ENCODE measurements at places on chromosomes 3 and 15. TPM values are rescaled to one million over a fixed set of nuclear protein-coding genes. Genes with fewer than 3 reads are reported as not detected.

The PLCB2 gene
- 18.0 TPM for polyA plus RNA-seq

The PLXNA1 gene
- polyA plus RNA-seq: 0.17 TPM

The AHSG gene
- not detected for polyA plus RNA-seq

The MEGF11 gene
- not detected for polyA plus RNA-seq

The GPR149 gene
- not detected for polyA plus RNA-seq

DNA sequence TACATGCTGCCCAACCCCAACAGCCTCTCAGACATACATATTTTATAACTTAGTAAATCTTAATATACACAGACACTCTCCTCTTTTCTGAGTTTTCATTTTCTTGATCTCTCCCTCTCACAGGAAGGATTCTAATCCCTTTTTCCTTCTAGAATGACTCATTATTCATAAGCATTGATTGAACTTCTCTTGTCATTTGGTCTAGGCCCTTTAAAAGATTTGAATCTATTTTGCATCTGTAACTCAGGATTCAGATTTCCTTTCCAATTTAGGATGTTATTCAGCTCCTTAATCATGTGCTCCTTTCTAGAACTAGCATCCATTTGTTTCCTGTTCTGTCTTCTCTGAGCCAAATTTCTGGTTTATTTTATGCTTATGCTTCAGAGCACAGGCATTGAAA, 624.5 kb upstream of the SGO1 start:
- DNase-seq: no peak

DNA sequence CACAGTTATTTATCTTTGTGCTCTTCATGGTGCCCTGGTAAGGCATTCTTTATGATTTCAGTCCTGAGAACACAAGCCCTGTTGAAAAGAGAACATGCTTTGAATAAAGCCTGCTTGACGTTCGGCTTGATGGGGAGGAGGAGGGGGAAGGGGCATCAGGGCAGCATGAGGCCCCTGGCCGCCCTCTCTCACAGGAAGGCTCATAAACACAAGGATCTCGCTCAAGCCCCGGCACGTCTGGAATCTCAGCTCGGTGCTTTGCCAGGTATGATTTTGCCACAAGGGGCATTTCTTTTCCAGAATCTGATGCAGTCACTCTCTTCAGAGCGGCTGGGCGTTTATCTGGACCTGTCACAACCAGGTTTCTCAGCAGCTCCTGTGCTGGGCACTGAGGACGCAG, 129.4 kb downstream of the DNAJB8 start:
- DNase-seq: no peak

- no peak for DNase-seq
These were observed 18.5 kb downstream of the LIMD1 start for GRCh38 chr3:45612918-45613602.

- no peak for DNase-seq
These were observed 110.8 kb downstream of the TNIK start for GRCh38 chr3:171349392-171349791.

DNA sequence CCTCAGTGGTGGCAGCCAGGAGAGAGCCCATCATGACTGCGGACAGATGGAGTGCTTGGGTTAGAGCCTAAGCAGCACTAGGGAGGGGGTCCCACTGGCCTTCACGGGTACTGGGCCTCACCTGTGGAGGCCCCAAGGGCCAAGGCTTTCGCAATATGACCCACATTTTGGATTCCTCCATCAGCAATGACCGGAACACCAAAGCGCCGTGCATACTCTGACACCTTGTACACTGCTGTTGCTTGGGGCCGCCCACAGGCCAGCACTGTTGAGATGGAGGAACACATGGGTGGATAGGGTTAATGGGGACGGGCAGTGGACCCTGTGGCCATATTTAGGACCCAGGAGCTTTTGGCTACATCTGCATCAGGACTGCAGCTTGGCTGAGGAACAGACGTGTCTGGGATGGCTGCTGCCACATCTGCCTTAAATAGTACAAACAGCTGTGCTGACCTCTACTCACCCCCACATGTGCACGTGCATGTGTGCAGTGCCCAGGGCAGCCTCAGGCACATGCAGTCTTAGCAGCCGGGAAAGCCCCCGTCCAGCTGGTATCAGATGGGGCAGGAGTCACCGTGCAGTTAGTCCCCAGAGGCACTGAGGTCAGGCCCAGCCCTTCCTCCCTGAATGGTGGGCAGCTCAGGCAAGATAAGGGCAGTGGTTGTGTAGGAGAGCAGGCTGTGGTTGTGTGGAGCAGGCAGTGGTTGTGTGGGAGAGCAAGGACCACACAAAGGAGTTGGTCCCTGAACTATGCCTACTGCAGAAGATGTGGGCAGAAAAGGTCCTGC, 3.3 kb downstream of the NDUFAF3 start:
- DNase-seq: no peak

- DNase-seq: no peak
These were observed 182.8 kb downstream of the TLE3 start for GRCh38 chr15:69914960-69915359.

- DNase-seq: no peak
These were observed 194.1 kb upstream of the KCNMB2 start for GRCh38 chr3:178342111-178342510.

DNA sequence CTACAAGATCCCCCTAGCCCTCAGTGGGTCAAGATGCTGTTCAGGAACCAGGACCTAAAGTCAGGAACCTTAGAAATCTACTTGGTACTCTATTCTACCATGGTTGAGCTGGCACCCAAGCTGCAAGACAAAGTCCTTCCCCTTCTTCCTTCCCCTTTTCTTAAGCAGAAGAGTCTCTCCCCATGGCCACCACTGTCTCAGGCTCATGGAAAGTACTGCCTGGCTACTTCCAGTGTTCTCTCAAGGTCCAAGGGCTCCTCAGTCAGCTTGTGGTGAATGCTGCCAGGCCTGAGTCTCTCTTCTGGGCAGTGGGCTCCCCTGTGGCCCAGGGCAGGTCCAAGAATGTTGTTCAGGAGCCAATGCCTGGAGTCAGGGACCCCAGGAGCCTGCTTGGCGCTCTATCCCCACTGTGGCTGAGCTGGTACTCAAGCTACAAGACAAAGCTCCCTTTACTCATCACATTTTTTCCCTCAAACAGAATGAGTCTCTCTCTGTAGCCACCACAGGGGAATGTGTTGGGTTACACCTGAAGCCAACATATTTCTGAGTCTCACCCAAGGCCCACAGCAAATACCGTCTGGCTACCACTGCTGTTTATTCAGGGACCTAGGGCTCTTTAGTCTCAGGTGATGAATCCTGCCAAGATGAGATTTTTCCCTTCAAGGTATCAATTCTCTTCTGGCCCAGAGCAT, 18.1 kb upstream of the SLC27A2 start:
- no peak for DNase-seq

- DNase-seq: no peak
These were observed 13.1 kb downstream of the SLC6A6 start for GRCh38 chr3:14415501-14415900.

DNA sequence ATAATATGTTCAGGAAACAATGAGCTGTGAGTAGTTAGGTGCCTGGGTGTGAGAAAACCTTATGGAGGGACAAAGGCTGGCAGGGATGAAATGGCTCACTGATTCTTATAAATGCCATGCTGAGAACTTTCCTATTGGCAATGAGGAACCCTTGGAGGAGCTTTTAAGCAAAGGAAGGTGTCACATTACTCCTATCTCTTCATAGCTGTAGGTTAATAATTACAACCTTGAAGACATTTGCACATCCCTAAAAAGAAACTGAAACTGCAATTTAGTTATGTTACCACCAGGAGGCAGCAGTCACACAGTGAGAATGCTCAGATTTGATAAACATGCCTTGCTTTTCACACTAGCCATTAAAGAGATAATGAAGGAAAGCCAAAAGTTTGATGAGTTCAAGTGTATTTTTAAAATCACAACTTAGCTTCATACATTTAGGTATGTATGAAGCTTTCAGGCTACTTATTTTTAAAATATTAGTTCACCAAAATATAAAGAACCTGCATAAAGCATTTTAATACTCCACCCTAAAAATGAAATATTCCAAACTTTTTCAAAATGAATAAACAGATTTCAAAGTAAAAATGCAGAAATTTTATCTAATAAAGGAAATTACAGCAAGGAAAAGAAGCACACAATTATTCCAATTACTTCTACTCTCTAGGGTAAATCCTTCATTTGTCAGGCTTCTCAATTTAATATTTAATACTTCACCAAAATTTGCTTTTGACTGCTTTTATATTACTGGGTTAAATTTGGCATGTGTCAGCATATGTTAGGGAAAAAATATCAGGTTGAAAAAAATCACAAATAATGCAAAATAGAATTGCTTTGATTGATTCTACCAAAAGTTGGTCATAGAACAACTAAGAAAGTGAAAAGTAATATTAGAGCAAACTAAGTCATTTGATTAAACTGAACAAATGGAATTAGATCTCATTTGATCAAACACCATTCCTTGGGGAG, 136.9 kb upstream of the SLC2A2 start:
- DNase-seq: peak; percentile 39

DNA sequence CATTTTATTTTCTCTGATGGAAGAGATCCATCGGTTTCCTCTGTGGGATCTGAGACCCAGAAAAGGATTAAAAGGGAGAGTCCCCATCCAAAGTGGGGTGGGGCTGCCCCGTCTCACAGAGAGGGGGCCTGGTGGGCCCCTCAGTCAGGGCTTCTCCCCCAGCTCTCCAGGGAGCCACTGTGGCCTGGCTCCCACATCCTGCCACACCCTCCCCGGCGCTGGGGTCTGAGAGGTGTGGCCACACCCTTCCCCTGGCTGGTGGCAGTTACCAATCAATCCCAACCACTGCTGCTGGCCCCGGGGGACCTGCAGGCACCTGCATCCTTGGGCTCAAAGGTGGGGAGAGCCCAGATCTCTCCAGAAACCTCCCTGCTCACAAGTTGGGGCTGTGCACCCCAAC, 161.8 kb upstream of the IQSEC1 start:
- peak; percentile 29 for DNase-seq

DNA sequence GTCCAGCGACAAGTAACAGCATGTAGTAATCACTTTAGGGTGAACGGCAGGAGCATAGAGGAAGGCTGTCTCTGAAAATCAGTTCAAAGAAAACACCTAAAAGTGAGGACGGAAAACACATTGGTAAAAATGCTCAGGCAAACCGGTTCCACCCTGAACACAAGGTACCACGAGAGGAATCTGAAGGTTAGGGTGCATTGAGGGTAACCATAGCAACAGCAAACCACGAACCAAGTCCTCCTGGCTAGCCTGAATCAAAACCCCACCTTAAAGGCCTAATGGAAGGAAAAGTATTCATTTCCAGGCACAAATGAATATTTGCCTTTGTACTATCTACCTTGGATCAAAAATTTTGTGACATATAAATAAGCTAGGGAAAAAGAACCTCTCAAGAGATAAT, 315.0 kb downstream of the OCA2 start:
- no peak for DNase-seq

GRCh38 chr3:177102553-177102952, 94.7 kb downstream of the TBL1XR1 start:
- no peak for DNase-seq

DNA sequence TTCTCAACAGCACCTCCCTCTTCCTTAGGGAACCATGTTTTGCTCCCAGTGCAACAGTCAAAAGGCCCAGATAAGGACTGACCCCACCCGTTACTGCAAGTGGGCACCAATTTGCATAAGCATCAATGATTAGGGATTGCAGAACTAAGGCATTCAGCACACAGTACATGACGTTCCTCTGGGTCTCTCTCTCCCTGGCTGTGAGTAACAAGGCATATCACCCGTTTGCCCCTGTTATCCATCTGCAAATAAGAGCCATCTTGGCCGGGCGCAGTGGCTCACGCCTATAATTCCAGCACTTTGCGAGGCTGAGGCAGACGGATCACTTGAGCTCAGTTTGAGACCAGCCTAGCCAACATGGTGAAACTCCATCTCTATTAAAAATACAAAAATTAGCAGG, 18.8 kb downstream of the MAGI1 start:
- no peak for DNase-seq

GRCh38 chr3:128784232-128784631, 58.2 kb downstream of the RAB7A start:
- DNase-seq: no peak

GRCh38 chr3:23686519-23686918, 119.2 kb upstream of the UBE2E1 start:
- no peak for DNase-seq

DNA sequence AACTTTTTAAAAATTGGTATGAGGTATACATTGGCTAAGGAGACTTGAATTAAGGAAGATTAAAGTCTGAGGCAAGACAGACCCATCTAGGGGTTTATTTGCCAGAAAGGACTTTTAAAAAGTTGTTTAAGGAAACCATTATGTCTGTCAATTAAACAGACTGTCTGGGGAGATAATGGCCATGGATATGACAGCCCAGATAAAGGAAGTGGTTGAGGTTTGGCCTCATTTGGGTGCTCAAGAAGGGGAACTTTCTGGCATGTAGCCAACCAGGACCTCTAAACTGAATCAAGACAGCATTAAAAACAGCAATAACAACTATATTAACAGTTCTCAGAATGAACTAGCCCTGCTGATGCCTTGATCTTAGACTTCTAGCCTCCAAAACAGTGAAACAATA, 9.9 kb upstream of the CD200R1L start:
- DNase-seq: peak; percentile 56

GRCh38 chr15:41735046-41735445, 39.2 kb upstream of the MAPKBP1 start:
- DNase-seq: no peak

DNA sequence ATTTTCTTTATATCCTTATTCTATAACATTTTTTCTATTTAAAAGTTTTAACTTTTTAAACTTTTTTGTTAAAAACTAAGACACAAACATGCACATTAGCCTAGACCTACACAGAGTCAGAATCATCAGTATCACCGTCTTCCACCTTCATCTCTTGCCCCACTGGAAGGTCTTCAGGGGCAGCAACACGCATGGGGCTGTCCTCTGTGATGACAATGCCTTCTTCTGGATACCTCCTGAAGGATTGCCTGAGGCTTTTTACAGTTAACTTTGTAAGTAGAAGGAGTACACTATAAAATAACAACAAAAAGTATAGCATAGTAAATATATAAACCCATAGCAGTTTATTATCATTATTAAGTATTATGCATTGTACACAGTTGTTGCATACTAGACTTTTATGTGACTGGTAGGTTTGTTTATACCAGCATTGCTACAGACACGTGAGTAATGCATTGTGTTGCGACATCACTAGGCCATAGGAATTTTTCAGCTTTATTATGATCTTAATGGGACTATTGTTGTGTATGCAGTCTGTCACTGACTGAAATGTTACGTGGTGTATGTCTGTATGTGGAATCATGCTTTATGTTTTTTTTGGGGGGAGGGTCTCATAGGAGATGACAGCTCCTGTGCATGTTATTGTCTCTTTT, 18.2 kb downstream of the ATP1B3 start:
- no peak for DNase-seq

- no peak for DNase-seq
These were observed 866 bp upstream of the CD276 start for GRCh38 chr15:73683257-73683776.

DNA sequence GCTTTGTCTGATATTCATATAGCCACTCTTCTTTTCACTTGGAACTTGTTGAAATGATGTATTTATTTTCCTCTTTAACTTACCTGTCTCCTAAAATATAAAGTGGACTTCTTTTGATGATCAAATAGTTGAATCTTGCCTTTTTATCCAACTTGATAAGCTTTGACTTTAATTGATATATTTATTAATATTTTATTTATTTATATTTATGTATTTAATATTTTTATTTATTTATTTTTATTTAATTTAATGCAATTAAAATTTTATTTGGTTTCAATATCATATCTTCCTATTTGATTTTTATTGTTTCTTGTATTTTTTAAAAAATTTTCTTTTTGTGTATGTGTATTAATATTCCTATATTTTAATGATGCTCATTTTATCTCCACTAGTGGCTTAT, 555.1 kb upstream of the EPHA6 start:
- DNase-seq: no peak
